ENCODE measurements at places on chromosomes 4 and X.

DNA sequence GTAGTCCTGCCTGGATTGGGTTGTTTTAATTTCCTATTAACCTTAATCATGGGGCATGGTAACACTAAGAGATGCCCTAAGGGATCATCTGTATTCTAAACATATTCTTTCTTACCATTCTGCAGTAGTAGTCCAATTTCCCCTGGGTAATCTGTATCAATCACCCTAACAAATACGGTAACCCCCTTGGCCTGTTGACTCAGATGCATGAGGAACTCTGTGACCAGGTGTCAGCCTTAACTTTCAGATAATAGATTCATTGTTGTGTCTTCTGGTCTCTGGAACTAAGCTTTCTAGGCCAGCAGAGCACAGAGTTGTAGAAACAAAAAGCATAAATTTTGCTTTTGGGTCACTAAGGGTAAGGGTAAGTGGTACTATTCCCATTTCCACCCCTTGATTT, 13.1 kb upstream of the BANK1 start:
- DNase-seq: no peak

DNA sequence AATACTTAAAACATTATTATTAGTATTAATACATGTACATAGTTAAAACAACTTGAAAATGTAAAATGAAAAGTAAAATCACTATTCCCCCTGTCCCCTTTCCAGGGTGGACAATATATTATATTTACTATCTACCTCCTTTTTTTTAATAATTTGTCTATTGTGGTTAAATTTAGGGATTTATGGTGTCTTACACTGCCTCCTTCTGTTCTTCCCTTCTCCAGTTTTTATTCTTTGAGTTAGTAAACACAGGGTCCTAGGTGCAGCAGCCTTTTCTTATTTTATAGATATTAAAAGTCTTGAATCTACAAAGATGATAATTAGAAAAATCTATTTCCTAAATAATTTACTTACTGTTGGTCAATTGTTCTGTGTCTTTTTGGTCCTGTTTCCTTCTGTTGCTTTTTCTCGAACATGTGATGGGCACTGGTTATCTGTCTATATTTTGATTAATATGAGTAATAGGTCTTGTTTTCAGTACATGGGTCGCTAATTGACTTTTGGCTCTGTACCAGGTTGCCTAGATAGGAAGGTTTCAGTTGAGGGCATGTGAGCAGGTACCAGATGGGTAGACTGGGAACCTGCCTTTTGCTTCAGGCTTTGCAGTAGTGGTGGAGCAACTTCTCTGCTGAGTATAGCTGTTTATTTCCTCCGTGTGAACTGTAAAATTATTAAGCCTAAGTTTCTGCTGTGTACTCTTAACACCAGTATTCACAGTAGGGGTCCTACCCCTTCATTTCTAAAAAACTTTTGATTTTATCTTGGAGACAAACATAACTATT, 1.1 kb downstream of the NUDT9 start:
- DNase-seq: peak; percentile 41

- DNase-seq: no peak
Measured at GRCh38 chrX:43000121-43000520, 222.2 kb upstream of the PPP1R2C start.

DNA sequence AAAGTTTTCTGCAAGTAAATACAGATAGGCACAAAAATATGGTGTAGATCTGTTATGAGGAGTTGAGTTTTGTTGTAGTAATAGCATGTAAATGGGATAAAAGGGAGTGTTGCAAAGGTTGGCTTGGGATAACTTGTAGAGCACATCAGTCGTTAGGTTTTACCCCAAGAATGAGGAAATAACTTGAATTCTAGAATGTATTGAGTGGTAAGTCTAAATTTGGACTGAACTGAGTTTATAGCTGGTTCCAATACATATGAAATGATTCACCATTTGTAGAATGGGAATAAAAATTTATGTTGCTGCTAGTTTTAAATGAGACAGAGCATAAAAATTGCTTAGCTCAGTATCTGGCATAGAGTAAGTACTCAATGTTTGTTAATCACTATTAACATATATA, 719.2 kb downstream of the FSTL5 start:
- peak; percentile 37 for DNase-seq

DNA sequence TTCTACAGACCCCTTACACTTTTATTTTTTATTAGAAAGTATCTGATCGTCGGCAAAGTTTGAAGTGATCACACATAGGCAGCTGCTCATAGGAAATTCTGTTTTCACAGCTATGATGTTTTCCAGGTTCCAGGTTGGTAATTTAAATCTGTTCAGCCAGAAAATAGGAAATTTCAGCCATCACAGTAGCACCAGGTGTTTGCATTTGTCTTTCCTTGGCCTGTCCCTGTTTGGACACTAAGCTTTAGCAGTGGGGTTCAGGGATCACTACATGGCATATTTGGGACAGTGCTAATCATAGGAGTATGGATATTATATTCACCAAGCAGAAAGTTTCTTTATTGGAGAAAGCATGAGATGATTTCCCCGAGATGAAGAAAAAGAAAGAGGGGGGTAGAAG, 92.9 kb downstream of the ANK2 start:
- no peak for DNase-seq

- no peak for DNase-seq
Measured at GRCh38 chr4:17285747-17286146, 226.1 kb downstream of the QDPR start.

- DNase-seq: peak; percentile 93
Measured at GRCh38 chr4:133148690-133149363, at the start of gene PCDH10. PCDH10 (plus strand) TSS chr4:133149294; CDS start chr4:133150141, 847 bp downstream.

- DNase-seq: no peak
Measured at GRCh38 chrX:85309717-85310116, 65.9 kb downstream of the ZNF711 start.

Data from epithelial cell of esophagus (primary cell).